ENCODE measurements at places on chromosomes 7 and 10. TPM values are rescaled to one million over a fixed set of nuclear protein-coding genes. Genes with fewer than 3 reads are reported as not detected.

DNA sequence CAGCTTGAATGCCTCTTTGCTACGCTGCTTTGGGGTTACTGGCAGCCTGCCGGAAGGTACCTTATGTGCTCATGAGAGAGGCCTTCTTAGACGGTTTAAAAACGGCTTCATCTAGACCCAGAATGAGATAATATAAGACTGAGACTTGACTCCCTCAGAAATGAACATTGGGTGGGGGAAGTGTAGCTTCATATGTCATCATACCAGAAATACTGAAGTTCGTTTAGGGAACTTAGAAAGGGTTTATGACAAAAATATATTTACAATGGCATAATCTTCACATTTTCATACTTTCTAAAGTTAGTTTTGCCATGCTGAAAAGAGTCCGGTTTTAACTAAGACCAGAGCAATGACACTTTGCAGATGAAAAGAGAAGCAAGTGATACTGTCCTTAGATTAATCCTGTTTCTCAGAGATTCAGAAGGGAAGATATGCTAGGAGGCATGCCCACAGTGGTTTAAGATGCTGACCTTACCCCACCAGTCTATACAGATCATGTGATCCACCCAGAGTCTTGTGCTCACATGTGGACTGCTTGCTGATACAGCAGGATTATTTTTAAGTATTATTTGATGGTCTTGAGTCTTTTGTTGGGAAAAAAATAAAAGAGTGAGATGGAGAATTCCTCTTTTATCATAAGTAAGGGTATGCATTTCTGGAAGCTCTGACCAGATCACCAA, 40.8 kb upstream of the HGF start:
- DNase-seq = no peak

GRCh38 chr7:116161728-116162127, 48.6 kb upstream of the TES start:
- no peak for DNase-seq

DNA sequence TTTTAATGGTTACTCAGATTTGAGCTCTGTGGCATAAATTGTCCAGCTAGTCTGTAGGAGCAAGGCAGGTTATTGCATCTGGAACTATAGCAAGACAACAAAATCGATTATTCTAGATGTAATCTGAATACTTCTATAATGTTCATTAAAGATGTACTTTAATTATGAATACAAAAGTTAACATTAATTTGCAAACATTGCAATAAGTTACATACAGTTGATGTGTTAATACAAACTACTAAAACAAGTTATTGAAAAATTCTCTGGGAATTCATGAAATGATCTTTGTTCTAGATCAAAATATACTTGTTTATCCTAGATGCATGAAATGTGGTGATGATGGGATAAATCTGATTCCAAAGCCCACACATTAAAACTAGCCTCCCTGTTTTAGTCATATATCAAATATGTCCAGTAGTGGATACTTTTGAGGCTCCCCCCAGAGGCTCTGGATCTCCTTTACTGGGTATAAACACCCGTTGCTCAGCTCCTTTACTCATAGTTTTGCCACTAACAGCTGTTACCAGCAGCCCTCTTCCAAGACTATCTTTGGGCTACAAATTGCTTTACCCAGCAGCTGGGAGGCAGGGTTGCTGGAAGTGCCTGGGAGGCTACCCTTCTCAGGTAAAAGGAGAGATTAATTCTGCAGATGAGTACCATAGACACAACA, 78.1 kb downstream of the ARL4A start:
- DNase-seq = no peak

GRCh38 chr7:157124690-157125089, 14.0 kb upstream of the UBE3C start:
- DNase-seq = no peak

DNA sequence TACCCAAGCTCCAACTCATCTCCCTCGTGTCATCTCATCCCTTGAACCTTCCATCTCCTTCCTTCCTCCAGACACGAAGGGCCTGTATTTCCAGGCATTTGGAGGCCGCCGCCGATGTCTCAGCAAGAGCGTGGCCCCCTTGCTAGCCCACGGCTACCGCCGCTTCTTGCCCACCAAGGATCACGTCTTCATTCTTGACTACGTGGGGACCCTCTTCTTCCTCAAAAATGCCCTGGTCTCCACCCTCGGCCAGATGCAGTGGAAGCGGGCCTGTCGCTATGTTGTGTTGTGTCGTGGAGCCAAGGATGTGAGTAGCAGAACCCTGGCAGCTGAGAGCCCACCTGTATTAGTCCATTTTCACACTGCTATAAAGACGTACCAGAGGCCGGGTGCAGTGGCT, 5.5 kb downstream of the FBXO24 start:
- no peak for DNase-seq

Gene ZP3
- total RNA-seq = 0.65 TPM

Gene UFSP1
- 7.1 TPM for total RNA-seq

- DNase-seq = no peak
These were observed 44.0 kb upstream of the LRRTM3 start for GRCh38 chr10:66881814-66882213.
